ENCODE measurements at places on chromosomes 5 and 9. TPM values are rescaled to one million over a fixed set of nuclear protein-coding genes. Genes with fewer than 3 reads are reported as not detected.

GRCh38 chr9:14530841-14531240 lies 162.4 kb downstream of the ZDHHC21 start:
- no peaks in the 10 kb centered on the region for H3K27me3 ChIP-seq
- no peak for DNase-seq
- no peak overlapping the region for H3K4me3 ChIP-seq
- no peaks in the 10 kb centered on the region for H3K36me3 ChIP-seq
- H3K27ac ChIP-seq, result no peak overlapping the region

GRCh38 chr5:177372910-177373309 lies 11.3 kb upstream of the SLC34A1 start:
- no peak overlapping the region for H3K4me3 ChIP-seq
- no peak overlapping the region for H3K27ac ChIP-seq
- no peak for DNase-seq
- H3K36me3 ChIP-seq, result no peaks in the 10 kb centered on the region
- H3K4me1 ChIP-seq, result no peaks in the 10 kb centered on the region

GRCh38 chr5:5494489-5495402 lies 72.3 kb downstream of the ICE1 start:
- H3K36me3 ChIP-seq, result 0 out of 2 replicates have a peak, but pooled peaks cover 3% of the 10 kb centered on the region
- peaks cover 10% of the 10 kb centered on the region for H3K27me3 ChIP-seq
- no peak overlapping the region for H3K27ac ChIP-seq

DNA sequence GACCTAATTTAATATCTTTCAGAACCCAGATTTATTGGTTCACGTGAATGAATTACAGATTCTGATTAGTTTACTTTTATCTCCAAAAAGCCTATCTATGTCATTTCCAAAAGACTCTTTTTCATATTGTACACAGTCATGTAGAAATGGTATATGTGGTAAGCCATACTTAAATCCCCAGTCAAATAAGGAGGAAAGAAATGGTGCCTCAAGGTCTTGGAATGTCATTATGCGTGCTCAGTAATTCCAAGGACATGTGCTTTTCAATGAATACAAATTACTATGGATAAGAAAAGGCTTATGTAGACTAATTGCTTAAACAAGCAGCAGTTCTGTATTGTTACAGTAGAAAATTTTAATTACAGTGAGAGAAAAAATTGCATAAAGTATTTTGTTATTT lies 64.1 kb upstream of the TYRP1 start:
- H3K27ac ChIP-seq, result no peak overlapping the region
- no peak for DNase-seq
- H3K36me3 ChIP-seq, result no peaks in the 10 kb centered on the region
- H3K27me3 ChIP-seq, result no peaks in the 10 kb centered on the region
- no peak overlapping the region for H3K4me3 ChIP-seq
- no peaks in the 10 kb centered on the region for H3K4me1 ChIP-seq

The SLC28A3 gene
- not detected for total RNA-seq
